ENCODE measurements at places on chromosomes 2 and 18. TPM values are rescaled to one million over a fixed set of nuclear protein-coding genes. Genes with fewer than 3 reads are reported as not detected.

The ADGRF3 gene
- under 0.01 TPM for total RNA-seq

The DCDC2C gene
- total RNA-seq = not detected

The RPS27A gene
- 1,113 TPM for total RNA-seq

The FBXO36 gene
- total RNA-seq = 2.3 TPM

The KRTCAP3 gene
- total RNA-seq = not detected

The LCLAT1 gene
- total RNA-seq = 32.3 TPM

The CFAP221 gene
- total RNA-seq = not detected

The KCNJ3 gene
- total RNA-seq = not detected

DNA sequence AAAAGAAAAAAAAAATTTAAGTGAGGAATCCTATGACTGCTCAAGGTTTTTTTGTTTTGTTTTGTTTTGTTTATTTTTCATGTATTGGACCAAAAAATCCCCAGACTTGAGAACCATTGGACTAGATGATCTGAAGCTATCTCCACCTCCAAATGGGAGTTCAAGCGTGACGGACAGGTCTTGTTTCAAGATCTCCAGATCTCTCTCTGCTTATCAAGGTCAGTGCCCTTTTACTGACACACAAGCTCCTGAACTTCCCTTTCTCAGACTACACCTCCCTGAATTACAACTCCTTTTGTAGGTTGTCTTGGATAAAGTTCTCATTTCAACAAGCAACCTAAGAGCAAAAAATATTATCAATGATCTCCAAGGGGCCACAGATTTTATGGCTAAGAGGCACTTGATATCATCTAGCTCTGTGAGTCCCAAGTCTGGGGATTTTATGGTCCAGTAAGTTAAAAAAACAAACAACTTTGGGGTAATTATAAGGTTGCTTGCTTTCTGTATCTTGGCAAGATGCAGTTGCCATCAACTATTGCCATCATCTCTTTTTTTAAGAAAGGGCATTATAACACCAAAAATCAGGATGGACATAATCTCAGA, 396.0 kb upstream of the ATP5MC3 start:
- H3K27me3 ChIP-seq = peaks cover 4% of the 10 kb centered on the region
- H3K4me3 ChIP-seq = no peak overlapping the region
- H3K4me1 ChIP-seq = no peaks in the 10 kb centered on the region
- H3K36me3 ChIP-seq = no peaks in the 10 kb centered on the region

DNA sequence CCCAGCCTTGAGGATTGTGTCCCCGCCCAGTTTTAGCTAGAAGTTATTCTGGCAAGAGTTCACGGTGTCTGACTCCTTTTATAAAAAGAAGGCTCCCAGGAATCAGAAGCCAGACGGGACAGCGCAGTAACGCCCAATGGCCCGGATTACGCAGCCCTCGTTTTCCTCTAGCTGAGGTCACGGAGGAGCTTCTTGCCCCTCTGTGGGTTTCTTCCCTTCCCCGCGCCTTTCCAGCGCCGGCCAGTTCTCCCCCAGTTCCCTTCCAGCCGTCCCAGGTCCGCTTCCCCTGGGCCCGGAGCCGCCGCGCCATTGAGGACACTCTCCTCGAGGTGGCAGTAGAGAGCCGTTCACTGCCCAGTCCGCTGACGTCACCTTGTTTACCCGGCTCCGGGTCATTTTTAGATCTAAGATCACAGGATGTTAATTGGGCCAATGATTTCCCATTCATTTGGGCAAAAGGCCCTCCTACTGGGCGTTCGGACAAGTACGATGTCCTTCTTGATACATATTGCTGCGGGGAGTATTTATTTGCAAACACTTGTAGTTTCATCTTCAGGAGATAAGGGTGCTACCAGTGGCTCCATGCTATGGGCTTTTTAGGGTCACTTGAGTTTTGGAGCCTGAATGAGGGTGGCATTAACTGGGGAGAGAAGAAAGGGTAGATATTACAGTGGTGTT, 81.5 kb upstream of the PPM1B start:
- H3K36me3 ChIP-seq = no peaks in the 10 kb centered on the region
- H3K27me3 ChIP-seq = no peaks in the 10 kb centered on the region
- H3K4me1 ChIP-seq = peaks cover 5% of the 10 kb centered on the region
- H3K27ac ChIP-seq = no peak overlapping the region
- peak; percentile 90 for DNase-seq

- peak; percentile 90 for DNase-seq
- no peaks in the 10 kb centered on the region for H3K27me3 ChIP-seq
- peak overlapping the region; percentile 45 for H3K4me3 ChIP-seq
- peak overlapping the region; percentile 95 for H3K27ac ChIP-seq
- peaks cover 69% of the 10 kb centered on the region for H3K4me1 ChIP-seq
These were observed 159.4 kb upstream of the TWIST2 start for GRCh38 chr2:238688193-238689153.

- no peak overlapping the region for H3K27ac ChIP-seq
- H3K4me3 ChIP-seq = no peak overlapping the region
- peaks cover 31% of the 10 kb centered on the region for H3K4me1 ChIP-seq
- no peaks in the 10 kb centered on the region for H3K36me3 ChIP-seq
- no peak for DNase-seq
These were observed 123.6 kb upstream of the STK17B start for GRCh38 chr2:196295005-196295404.

DNA sequence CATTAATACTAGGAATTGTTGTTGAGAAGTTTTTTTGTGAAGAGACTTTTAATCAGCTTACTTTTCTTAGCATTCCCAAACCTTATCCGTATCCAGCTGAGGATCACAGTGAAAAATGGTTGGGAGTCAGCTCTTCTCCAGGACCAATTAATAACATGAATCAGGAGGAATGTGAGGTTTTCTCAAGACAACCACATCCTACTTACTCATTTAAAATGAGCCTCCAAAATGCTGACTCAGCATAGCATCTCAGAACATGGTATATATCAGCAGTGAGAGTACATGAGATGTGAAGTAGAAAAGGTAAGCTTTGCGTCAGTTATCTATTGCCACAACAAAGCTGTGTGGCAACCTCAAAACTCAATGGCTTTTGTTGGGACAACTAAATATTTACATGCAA, 140.3 kb downstream of the NRP2 start:
- H3K4me1 ChIP-seq = no peaks in the 10 kb centered on the region
- peak; percentile 68 for DNase-seq
- H3K27me3 ChIP-seq = no peaks in the 10 kb centered on the region

GRCh38 chr2:205585449-205586383, 96.6 kb upstream of the NRP2 start:
- H3K4me3 ChIP-seq = no peak overlapping the region
- no peak for DNase-seq
- H3K27me3 ChIP-seq = no peaks in the 10 kb centered on the region
- no peak overlapping the region for H3K27ac ChIP-seq
- peaks cover 14% of the 10 kb centered on the region for H3K4me1 ChIP-seq

GRCh38 chr2:143489145-143489544, 359.9 kb downstream of the ARHGAP15 start:
- H3K27me3 ChIP-seq = no peaks in the 10 kb centered on the region
- H3K4me3 ChIP-seq = peak overlapping the region; percentile 6
- peaks cover 12% of the 10 kb centered on the region for H3K4me1 ChIP-seq
- no peak overlapping the region for H3K27ac ChIP-seq

- DNase-seq = peak; percentile 75
- peaks cover 4% of the 10 kb centered on the region for H3K4me1 ChIP-seq
- H3K36me3 ChIP-seq = no peaks in the 10 kb centered on the region
- H3K27ac ChIP-seq = no peak overlapping the region
- no peak overlapping the region for H3K4me3 ChIP-seq
These were observed 230.8 kb downstream of the SRBD1 start for GRCh38 chr2:45380131-45380836.

DNA sequence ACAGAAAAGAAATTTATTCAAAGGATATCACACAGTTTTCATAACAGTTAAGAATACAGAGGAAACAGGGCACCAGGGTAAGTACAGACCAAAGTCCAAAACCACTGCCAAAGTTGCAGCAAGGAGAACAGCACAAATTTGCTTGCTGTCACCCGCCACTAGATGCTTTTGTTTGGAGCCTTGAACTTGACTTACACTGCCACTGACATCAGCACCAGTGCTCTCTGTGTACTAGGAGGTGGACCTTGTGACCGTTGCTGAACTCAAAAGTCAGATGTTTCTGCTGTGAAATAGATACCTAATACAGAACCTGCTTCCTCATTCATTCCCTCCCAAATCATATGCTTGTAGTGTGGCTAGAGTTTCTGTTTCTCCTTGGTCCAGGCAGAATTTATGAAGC, 578.3 kb upstream of the TMEFF2 start:
- H3K27ac ChIP-seq = no peak overlapping the region
- H3K36me3 ChIP-seq = no peaks in the 10 kb centered on the region
- DNase-seq = no peak
- no peak overlapping the region for H3K4me3 ChIP-seq
- H3K27me3 ChIP-seq = no peaks in the 10 kb centered on the region

GRCh38 chr2:223877721-223878410, 40.5 kb upstream of the AP1S3 start:
- DNase-seq = no peak
- H3K4me1 ChIP-seq = no peaks in the 10 kb centered on the region
- H3K27me3 ChIP-seq = no peaks in the 10 kb centered on the region
- no peak overlapping the region for H3K27ac ChIP-seq
- no peak overlapping the region for H3K4me3 ChIP-seq

- no peaks in the 10 kb centered on the region for H3K36me3 ChIP-seq
- DNase-seq = peak; percentile 28
- H3K27me3 ChIP-seq = no peaks in the 10 kb centered on the region
- no peak overlapping the region for H3K27ac ChIP-seq
These were observed 476.3 kb upstream of the VWC2L start for GRCh38 chr2:213934560-213934959.

DNA sequence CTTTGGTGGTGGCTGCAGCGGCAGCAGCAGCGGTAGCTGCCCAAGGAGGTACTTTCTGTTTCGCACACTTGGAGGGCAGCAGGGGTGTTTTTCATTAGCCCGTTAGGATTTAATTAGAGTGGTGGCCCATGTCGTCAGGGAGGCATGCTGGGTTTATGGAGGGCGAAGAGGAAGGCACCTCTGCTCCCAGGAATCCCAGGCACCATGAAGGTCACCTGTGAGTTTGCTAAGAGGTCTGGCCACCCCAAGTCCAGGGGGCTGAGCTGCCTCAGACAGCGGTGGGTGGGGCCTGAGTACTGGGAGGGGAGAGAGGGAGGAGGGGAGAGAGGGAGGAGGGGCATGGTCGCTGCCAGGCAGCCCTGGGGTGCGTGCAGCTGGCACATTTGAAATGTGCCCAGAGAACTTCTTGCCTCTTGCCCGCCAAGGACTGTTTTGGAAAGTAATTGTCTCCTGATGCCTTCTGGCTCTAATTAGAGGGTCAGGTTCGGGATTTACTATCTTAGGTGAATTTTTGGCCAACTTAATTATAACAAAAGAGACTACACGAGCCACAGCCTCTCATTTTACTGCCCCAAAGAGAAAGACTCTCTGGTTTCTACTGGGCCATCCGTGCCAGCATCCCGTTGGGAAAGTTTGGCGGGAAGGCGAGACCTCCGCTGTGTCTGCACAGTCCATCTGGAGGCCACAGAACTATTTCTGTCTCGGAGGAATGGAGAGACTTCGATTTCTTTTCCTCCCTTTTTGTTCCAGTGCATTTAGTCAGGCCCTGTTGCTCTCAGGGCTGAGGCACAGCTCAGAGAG, 62.0 kb downstream of the GLI2 start:
- no peaks in the 10 kb centered on the region for H3K36me3 ChIP-seq
- peak; percentile 47 for DNase-seq
- H3K4me1 ChIP-seq = peaks cover 40% of the 10 kb centered on the region
- H3K4me3 ChIP-seq = peak overlapping the region; percentile 48
- H3K27me3 ChIP-seq = no peaks in the 10 kb centered on the region

All from GM23248 (cell line).